ENCODE measurements at places on chromosomes 12 and 14.

DNA sequence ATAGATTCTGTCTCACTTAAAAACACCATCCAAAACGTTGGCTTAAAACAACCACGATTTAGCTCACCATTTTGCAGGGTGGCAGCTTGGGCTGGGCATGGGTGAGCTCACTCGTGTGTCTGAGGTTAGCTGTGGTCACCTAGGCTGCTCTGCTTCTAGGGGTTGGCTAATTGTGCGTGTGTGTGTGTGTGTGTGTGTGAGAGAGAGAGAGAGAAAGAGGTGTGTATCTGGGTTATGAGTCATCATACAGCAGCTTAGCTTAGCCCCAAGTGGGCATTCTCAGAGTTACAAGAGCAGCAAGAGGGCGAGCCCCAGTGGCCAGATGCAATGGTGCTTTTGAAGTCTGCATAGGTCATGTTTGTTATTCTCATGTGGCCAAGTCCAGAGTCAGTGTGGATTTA is 6.0 kb downstream of the FBXW8 start:
- peak; percentile 11 for DNase-seq

GRCh38 chr12:12715459-12716150 is 1.6 kb upstream of the CDKN1B start:
- DNase-seq = no peak

DNA sequence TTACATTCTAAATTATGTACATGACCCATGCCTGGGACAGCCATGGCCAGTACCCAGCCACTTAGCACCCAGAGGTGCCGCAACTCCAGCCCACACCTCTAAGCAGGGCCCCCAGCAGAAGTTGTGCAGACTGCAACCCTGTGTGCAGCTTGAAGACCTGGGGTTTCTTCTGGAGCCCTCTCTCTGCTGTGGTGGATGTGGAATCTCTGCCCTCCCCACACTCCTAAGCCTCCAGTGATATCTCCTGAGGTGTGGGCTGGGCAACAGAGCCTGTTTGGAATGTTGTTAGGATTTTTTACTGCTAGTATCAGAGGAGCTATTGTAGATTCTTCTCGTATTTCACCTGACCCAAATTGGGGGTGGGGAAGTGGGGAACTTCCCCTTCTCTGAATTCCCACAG is 59.4 kb upstream of the TUNAR start:
- no peak for DNase-seq

- no peak for DNase-seq
Measured at GRCh38 chr12:89874146-89874545, 165.5 kb upstream of the ATP2B1 start.

DNA sequence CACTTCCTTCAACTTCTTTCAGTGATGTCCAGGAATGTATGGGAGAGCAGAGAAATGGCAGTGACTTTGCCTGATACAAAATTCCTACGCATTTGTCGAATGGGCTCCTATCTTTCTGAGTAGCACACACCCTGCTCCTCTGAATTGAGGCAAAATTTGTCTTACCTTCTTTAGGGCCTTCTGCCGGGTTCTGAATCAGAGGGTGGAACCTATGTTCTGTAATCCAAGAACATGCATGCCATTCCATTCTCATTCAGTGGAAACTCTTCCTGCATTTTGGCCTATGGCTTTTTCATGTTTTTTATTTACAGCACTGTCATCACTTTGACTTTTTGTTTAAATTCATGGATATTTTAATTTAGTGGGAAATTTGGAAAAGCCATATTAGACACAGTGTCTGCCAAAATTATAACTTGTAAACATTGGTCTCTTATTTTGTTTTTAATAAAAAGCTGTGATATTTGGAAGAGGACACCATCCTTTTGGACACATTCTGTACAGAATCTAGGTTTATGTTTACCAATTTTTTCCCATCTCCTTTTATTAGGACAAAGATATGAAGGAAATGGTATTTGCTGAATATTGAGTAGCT is 402.2 kb upstream of the FAR2 start:
- DNase-seq = no peak

- DNase-seq = no peak
Measured at GRCh38 chr12:109605016-109605415, 31.4 kb downstream of the MVK start.

DNA sequence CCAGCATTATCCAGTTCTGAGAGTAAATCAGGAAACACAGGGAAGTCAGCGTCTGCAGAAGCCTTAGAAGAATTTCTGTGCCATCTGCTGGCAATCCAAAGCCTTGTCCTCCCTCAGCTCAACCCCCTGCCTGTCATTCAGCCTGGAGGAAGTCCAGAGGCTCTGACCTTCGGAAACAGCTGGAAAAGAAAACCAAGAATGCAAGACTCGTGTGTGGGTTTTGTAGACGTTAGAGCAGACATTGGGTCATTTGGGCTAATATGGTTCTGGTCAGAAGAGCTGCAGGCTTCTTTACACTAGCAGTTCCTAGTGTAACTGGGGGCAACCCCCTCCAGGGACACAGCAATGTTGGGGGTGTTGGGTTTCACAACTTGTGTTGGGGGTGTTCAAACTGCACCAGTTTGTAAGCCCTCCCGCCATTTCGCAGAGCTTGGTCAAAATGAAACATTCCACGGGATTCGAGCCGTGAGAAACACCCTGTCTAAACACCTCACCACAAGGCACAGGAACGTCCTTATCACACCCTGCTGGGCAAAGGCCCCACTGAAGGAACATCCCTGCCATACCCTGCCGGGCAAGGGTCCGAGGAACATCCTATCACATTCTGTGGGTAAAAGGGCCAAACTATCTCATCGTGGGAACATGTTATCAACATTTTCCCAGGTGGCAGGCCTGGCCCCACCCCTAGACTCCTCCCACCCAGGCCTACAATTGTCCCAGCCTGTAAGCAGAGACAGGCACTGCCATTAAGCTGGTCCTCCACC is 21.0 kb upstream of the SERPINA4 start:
- no peak for DNase-seq

- no peak for DNase-seq
Measured at GRCh38 chr14:60183741-60184140, 18.5 kb upstream of the DHRS7 start.

- DNase-seq = no peak
Measured at GRCh38 chr12:20778969-20779368, 31.5 kb upstream of the SLCO1B3 start.

DNA sequence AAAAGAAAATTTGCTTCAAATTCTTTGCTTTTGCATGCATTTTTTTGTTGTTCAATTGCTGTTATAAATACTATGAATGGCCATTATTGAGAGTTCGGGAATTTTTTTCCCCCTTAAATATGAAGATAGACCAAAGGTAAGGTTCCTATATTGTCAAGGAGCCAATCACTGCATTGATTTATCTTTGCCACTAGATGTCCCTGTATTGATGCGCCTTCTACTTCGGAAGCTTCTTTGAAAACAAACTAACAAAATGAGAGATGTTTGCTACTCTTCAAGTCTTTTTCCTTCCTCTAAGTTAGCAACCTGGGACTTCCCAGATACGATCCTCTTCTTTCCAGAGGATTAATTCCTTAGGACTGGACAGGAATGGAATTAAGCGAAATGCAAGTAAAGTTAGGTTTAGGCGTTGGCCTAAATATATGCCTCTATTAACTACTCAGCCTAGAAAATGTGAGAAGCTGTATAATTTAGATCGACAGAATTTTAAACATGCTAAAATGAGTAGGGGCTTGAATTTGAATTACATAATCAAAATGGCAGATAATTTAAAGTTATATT is 318.1 kb downstream of the AEBP2 start:
- no peak for DNase-seq

- no peak for DNase-seq
Measured at GRCh38 chr12:25023808-25024207, 74.9 kb upstream of the BCAT1 start.

- DNase-seq = no peak
Measured at GRCh38 chr14:68305738-68306137, 486.2 kb downstream of the RAD51B start.

- no peak for DNase-seq
Measured at GRCh38 chr12:27271206-27271605, 27.1 kb downstream of the STK38L start.

- no peak for DNase-seq
Measured at GRCh38 chr12:52119398-52120254, 40.1 kb downstream of the SMIM41 start.

GRCh38 chr12:48980953-48981756 is 3.0 kb downstream of the WNT1 start:
- DNase-seq = no peak

DNA sequence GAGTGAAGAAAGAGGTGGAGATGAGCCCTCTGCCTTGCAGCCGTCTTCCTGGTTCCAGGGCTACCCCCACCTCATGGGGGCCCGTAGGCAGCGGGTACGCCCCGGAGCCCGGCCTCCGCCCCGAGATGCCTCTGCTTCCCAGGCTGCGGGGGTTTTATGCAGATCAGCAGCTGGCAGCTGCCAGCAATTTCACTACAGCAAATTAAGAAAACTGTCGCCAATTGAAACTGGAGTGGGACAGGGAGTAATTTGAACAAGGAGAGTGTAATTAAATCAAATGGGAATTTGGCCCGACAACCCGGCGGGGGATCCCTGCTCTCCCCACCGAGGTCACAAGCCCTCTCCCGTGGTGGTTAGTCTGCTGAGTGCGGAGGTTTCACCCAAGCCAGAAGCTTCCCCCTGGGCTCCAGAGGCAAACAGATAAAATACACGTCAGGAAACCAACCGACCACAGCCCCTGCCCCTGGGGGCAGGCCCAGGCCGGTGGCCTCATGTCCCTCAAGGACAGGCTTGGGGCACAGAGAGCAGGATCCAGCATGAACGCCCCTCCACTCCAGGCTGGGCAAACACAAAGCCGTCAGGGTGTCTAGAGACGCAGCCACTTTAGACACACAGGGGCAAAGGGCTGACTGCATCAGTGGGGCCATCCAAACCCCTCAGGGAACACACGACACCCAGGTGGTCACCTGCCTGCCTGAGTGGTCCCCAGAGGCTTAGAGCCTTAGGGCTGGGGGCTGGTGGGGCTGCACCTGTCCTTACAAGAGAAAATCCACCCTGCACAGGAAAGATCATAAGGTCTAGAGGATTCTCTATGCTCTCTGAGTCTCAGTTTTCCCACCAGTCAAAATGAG is 53.8 kb downstream of the TESC start:
- DNase-seq = no peak

DNA sequence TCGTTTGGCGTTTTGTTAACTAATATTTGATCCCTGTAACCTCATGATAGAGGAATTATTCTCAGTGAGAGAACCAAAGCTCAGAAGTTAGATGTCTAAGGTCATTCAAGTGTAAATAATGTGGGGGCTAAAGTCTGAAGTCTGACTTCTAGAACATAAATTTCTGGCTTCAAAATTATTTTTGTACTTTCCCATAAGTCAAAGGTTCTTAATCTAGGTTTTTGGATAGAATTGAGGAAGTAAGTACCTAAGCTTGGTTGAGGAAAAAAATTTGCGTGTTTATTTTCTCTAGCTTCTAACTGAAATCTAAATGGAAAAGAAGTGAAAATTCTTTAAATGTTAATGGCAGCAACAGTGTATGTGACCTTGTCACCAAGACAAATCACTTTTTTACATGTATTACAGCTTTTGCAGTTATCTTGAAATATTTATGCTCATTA is 2.3 kb downstream of the LARP4 start:
- no peak for DNase-seq

DNA sequence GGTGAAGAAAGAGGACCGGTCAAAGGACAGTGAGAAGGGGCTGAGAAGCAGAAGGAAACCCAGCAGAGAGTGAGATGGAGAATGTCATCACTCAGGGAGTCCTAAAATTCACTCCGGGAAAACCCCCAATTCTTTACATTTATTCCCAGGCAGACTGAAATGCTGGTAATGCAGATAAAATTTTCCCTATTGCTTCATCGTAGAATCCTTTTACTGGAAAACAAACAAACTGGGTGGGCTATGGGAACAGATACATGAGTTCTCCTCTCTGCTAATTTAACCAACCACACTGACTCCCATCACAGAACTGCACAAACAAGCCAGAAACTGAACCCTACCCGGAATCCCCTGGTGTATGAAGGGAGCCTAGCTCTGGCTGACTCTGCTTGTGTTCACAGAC is 20.9 kb downstream of the HEBP1 start:
- DNase-seq = no peak

GRCh38 chr12:97561619-97562290 is 99.2 kb downstream of the RMST start:
- DNase-seq = no peak

DNA sequence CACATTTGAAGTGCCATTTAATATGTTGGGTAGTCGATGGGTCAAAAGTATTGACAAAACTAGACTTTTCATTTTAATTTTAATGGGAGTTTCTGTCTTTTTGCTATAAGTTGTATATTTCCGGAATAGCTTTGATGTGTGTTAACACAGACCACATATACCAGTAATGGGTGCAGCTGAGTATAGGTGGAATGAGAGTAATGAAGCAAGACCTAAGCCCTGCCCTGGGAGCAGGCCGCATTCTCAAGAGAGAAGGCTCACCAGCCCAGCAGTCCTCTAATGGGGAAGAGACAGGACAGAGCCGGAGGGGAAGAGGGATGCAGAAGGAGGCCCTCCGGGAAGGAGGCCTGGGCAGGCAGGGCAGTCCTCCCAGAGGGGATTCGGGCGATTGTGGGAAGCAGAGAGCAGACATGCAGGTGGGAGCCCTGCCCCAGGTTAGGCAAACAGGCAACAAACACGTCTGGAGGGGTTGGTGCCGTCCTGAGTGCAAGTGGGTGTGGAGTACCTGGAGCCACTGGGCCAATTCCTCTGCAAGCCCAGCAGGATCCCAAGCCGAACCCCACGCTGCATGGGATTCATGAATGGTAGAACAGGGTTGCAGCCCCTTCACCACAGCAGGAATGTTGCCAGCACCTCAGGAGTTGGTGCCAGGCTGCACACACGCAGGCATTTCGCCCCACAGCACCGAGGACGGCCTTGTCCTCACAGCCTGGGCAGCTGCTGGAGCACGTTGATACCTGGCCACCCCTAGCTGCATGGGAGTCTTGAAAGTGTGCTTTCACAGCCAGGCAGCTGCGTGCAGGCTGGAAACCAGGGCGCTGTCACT is 7.8 kb downstream of the CKB start:
- DNase-seq = no peak

DNA sequence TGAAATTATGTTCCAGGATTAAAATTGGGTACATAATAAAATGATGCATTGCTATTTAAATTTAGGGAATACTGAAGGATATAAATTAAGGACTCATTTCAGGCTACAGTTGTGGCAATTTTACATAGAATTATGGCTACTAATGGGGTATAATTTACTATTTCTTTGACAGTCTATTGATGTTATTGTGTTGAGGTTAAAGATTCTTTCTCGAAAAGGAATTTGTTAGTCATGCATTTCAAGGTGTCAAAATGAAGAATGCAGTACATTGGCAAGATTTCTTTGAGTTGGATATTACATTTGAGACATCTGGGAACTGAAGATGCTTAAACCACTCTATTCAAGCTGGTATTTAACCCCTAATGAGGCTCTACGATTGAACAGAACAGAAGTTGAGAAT is 28.3 kb downstream of the SLC5A8 start:
- no peak for DNase-seq

DNA sequence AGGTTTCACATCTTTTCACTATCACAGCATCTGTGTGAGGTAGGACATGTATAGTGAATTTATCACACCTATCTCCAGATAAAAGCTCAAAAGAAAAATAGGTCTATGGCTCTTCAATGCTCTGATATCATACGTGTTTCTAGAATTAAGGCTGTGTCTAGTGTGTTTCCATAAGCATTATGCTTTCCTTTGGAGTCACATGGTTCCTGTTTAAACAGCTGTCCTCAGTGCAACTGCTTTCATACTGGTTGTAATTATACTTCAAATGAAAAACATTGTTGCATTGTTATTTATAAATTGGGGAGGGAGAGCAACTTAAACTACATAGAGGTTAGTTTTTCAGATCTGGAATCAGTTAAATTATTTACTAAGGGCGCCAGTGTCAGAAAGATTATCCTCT is 151.6 kb downstream of the SYT1 start:
- no peak for DNase-seq
